ENCODE measurements at places on chromosomes 5 and 9.

DNA sequence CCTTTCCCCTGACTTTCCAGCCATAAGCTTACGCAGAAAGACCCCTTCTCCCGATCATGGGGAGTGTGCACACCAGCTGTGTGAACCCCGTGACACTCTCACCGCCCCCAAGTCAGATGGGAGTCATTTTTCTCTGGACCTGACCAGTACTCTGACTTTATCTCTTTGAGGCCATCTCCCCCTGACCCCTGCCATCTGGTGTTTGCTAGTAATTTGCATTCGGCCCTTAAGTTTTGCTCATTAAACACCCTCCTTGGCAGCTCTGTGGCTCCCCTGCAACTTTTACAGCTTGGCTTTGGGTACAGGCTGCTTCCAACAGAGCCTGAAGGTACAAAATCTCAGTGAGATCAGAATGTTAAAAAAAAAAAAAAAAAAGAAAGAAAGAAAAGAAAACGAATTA lies 43.9 kb downstream of the PDZD2 start:
- DNase-seq = no peak

- peak; percentile 60 for DNase-seq
Measured at GRCh38 chr5:110815916-110816605, 77.3 kb downstream of the SLC25A46 start.

DNA sequence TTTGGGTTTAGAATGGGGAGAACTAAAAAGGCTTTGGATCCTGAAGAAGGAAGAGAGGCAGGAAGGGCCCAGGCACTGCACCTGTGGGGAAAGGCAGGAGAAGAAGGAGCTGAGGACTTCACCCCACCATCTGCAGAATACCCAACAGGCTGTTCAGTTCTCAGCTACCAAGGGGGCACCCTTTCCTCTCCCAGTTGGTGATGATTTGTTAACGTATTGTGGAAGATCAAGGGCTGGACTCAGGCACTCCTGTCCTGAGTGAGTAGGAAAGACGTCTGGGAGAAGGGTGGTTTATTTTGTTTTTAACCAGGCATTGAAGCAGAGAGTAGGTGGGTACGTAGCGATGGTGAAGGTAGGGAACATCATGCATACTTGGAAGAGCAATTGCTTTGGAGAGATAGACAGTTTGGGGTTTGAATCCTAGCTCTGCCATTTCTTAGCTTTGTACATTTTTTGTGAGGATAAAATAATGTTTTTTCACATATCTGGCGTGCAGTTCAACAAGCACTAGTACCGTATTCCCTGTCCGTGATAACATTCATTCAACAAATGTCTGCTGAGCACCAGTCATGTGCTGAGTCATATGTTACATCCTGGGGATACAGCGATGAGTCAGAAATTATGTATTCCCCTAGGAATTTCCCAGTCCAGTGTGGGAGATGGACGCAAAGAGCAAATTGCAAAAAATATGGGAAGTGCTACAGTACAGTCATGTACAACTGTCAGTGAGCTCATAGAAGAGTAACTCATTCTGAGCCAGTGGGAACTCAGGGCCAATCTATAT lies 2.1 kb downstream of the MSANTD3 start:
- peak; percentile 100 for DNase-seq

GRCh38 chr9:68443624-68444023 lies 87.2 kb downstream of the PGM5 start:
- DNase-seq = no peak

DNA sequence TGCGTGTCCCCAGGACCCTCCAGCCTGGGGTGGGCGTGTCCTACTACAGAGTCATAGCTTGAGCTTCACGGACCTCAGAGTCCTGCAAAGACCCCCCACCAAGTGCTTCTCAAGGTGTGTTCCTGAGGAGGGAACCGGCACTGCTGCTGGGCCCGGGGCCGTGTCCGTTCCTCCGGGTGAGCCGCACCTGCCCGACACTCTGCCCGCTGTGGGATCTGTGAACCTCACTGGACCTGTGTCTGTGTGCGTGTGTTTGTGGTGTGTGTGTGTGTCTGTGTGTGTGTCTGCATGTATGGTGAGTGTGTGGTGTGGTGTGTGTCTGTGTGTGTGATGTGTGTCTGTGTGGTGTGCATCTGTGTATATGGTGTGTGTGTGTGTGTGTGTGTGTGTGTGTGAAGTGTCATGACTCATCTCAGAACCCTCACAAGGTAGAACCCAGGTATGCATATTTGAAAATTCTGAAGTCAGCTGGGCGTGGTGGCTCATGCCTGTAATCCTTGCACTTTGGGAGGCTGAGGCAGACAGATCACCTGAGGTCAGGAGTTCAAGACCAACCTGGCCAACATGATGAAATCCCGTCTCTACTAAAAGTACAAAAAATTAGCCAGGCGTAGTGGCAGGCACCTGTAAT lies 40.9 kb upstream of the RXRA start:
- DNase-seq = peak; percentile 23

GRCh38 chr5:154970759-154971158 lies 29.9 kb downstream of the MRPL22 start:
- DNase-seq = peak; percentile 53

DNA sequence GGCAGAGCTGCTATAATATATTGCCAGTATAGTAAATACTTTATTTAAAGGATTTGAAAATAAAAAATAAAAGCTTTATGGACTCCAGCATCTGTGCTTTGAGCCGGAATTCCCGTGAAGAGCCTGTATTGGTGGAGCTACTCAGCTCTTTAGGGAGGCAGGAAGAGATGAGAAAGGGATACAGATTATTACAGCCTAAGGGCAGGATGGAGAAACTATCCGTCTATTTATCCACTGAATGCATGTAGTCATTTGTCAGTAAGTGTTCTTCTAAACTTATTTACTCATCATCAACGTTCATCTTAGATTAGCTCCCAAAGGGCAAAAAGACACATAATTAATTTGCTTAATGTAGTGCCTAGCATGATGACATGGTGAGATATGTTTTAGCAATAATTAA lies 48.4 kb downstream of the SLC1A1 start:
- no peak for DNase-seq

DNA sequence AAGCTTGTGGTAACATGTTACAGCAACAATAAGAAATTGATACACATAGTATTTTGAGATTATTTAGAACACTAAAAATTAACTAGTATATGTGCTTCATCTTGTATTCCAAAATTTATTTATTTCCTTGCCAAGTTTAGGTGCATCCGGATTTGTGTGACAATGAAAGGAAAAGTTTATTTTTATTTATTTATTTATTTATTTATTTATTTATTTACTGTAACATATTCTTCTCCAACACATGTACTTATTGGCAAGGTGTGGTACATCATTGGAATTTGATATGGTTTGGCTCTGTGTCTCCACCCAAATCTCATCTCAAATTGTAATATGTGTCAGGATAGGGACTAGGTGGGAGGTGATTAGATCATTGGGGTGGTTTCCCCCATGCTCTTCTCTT lies 373.3 kb upstream of the EDIL3 start:
- no peak for DNase-seq

DNA sequence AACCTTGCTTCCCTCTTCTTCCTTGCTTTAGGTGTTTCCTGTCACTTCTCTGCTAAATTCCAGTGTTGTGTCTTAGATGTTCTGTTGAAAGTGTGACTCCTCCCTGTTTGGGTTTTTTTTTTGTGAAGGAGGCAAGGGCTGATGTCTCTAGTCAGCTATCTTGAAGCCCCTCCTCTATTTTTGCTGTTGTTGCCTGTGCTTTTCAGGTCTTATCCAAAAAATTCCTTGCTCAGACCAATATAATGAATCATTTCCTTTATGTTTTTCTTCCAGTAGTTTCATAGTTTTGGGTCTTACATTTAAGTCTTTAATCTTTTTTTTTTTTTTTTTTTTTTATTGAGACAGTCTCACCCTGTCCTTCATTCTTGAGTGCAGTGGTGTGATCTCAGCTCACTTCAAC lies 22.3 kb downstream of the RIC1 start:
- DNase-seq = no peak

- DNase-seq = peak; percentile 79
Measured at GRCh38 chr5:159915904-159916840, at the start of gene ADRA1B. Gene ADRA1B, plus strand, starts transcription at chr5:159916482. Its CDS starts 424 bp downstream, at chr5:159916906.

DNA sequence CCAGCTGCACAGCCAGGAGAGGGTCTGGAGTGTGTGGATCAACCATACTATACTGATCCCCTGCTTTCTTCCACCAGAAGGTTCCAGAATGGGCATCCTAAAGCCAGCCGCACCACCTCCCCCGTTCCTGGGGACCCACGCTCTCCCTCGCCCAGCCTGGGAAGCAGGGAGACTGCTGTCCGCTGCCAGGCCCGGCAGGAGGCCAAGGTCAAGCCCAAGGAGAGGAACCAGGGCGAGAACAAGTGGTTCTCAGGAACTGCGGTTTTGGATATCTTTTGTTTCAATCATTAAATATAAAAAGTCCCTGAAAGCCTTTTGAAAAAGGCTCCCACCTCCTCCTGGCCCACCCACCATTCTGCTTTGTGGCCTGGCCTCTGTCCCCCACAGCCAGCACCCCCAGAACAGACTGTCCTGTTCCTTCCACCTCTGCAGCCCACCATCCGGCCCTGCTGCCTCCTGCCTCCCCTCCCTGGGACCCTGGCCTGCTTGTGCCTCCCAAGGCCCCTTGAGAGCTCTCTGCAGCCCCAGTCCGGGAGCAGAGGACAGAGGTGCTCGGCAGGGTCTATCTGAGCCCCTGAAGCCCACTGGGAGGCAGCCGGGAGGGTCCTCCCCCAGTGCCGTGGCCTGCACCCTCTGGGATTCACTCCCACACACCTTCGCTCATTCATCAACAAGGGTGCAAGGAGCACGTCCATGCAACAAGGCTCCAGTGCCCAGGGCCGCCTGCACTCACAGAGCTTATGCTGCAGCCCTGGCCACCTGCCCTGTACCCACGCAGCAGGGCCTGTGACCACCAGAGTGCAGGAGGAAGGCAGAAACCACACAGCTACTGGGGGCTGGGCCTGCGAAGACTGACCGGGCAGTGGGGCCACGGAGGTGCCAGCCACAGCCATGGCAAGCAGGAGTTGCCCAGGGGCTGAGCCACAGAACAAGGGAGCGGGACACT lies 614 bp upstream of the LCN6 start:
- no peak for DNase-seq

DNA sequence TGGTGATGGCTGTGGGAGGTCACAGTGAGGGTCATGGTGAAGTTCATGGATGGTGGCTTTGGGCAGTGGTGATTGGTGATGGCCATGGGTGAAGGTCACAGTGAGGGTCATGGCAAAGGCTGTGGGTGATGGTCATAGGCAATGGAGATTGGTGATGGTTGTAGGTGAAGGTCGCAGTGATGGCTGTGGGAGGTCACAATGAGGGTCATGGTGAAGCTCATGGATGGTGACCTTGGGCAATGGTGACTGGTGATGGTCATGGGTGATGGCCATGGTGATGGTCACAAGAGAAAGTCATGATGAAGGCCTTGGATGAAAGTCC lies 115.6 kb upstream of the IRX4 start:
- DNase-seq = no peak

- peak; percentile 31 for DNase-seq
Measured at GRCh38 chr5:56649569-56649968, 165.8 kb upstream of the MAP3K1 start.

- no peak for DNase-seq
Measured at GRCh38 chr9:136251264-136252115, 5.9 kb upstream of the QSOX2 start.

DNA sequence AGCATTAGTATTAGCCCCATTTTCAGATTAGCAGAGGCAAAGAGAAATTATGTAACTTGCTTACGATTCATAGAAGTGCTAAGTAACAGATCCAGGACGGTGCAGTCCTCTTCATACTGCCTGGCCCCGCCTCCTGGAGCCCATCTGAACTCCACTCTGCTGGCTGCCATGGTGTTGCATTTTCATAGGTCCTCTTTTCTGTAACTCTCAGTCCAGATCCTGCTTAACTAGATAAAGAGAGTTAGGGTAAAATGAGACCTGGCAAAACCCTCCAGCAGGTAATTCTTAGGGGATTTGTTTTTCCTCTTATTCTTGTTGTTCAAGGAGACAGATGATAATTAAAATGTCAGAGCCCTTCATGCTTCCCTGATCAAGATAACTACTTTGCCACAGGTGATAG lies 135.1 kb upstream of the EFNA5 start:
- no peak for DNase-seq

- no peak for DNase-seq
Measured at GRCh38 chr9:106751681-106752080, 111.3 kb upstream of the ZNF462 start.

DNA sequence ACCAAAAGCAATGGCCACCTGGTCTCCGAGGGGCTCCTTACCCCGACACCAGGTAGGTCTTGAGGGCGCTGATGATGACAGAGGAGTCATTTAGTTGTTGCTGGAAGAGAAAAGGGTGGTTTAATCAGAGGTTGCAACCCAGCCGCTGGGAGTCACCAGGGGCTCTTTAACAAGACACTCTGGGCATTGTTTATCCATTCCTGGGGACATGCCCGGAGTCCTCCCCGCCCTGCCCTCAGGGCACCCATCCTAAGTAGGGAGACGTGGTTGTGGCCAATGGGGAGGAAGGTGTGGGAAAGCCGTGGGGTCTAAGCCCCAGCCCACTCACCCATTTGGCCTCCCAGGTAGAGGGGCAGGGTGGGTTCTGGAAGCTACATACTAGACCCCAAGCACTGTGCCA lies 3.1 kb downstream of the PTGES2 start:
- DNase-seq = no peak

GRCh38 chr5:156640691-156641241 lies 209.3 kb upstream of the PPP1R2B start:
- DNase-seq = no peak

DNA sequence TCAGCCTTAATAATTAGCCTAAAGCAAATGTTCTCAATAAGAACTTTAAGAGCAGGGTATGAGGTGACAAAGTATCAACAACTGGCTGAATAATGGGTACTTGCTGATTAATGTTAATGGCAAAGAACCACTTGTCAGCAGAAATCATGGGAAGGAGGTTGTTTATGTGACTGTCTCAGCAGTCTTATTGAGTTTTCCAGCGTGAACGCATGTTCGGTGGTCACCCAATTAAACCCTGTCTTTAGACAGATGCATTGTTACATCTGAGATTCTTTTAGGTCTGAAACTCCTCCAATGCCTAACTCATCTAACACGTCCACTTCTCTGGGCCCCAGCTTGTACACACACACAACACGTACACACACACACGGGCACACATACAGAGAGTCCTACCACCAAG lies 18.2 kb upstream of the TSSK1B start:
- no peak for DNase-seq

GRCh38 chr9:133619791-133620190 lies 10.6 kb upstream of the FAM163B start:
- peak; percentile 35 for DNase-seq

DNA sequence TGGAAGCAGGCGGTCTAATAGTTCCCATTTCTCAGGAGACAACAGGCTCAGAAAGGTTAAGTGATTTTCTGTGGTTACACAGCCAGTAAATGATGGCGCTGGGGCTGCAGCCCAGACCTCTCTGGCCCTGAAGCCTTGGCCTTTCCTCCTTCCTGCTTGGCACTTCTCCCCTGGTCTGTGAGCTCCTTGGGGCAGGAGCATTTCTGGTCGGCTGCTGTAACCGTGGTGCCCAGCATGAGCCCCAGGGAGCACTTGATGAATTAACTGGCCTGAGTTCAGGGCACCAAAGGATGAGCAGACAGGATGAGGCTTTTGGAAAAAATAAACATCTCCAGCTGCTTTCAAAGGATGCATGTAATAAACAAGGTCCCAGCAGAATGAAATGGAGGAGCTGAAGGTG lies 30.2 kb downstream of the CDHR2 start:
- no peak for DNase-seq

GRCh38 chr9:131528186-131528585 lies 2.9 kb downstream of the UCK1 start:
- DNase-seq = no peak

All from kidney tubule cell (primary cell).